Bronchial epithelial cell (primary cell): ENCODE measurements at places on chromosomes 13 and 19.
A peak's percentile ranks its signal among the peaks of the same experiment; 100 is the strongest.

DNA sequence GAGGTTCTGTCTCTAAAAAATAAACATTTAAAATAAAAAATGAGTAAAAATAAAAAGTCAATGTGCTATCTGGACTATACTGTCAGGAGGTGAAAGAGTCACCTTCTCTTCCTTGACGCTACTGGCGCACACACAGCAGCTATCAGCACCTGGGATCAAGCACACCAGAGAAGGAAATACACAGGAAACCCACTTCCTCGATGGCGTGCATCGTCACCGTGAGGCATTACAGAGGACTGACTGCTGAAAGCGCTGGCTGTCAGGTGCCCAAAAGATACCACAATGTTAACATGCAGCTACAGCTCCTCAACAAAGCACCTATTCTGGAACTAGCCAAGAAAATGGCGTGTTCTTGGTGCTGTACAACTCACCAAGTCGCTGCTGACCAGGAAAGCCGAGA lies 6.1 kb downstream of the SLC35E1 start:
- no peak for DNase-seq

DNA sequence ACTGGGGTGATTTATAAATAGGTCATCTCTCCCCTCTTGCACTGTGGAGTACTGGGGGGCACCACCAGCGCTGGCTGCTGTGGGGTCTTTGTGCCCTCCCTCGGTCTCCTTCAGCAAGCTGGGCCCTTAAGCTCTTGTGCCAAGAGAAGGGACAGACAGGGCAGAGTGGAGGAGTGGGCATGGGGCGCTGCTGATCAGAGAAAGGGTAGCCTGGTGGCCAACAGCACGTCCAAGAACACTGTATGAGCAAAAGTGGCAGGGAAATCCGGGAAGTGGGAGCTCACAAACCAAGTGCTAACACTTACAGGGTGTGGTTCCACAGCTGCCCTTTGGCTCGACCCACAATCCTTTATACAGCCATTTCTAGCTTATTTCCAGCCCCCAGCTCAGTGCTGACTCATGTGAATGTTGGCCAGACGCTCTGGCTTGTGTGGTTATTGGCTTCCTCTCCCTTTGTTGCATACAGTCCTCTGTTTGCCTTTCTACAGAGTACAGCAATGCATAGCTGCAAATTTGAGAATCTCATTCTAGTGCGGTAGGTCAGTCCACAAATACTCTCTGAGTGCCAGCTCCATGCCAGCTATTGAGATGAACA lies 298.8 kb downstream of the SHISA2 start:
- peak; percentile 71 for DNase-seq

GRCh38 chr19:53432088-53432661 lies 391 bp downstream of the ZNF761 start:
- DNase-seq = peak; percentile 3

DNA sequence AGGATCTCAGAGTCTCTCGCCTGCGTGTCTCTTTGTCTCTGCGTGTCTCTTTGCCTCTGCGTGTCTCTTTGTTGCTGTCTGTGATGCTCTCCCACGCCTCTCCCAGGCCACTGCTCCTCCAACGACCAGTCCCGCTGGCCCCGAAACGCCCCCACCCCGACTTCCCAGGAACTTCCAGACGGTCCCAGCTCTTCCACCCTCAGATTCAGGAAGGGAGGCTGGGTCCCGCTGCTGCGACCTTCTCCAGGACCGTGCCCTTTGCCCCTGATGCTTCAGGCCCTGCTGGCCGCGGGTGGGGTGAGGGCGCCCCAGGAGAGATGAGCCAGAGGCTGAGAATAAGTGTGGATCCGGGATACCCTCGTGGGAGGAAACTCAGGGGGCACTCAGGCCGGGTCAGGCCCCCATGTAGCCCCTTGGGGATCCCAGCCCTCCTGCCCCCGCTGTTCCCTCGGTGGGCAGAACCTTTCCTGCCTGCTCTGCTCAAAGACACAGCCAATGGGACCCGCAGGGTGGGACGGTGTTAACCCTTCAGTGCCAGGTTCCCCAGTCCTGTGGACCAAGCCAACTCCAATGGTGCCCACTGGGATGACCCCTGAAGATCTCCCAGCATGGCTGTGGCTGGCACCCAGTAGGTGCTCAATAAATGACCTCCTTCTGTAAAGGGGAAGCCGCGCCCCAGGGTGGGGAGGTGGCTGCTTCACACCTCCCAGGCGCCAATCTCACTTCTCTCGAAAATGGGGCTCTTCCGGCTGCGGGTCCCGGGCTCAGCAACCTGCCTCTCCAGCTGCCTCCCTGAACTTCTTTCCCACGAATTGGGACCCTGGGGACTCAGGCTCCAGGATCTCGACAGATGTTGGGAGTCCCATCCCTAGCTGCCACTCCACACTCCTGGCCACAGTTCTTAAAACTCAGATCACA lies 1.5 kb upstream of the S1PR5 start:
- DNase-seq = no peak

- no peak for DNase-seq
Measured at GRCh38 chr19:30743011-30743410, 370.8 kb downstream of the ZNF536 start.

DNA sequence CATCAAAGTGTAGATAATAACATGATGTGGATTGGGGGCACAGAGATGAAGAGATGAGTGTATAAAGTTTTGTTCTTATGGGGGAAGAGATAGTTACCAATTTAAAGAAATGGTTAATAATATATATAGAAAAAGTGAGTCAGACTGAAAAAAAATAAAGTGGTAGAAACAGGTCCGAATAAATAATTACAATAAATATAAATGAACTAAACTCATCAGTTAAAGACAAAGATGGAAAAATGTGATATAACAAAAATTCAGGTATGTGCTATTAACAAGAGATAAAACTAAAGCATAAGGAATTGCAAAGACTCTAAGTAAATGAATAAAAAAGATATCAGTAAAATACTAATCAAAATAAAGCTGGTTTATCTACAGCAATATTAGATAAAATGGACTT lies 61.1 kb upstream of the KPNA3 start:
- no peak for DNase-seq

GRCh38 chr19:48135411-48135810 lies 24.8 kb upstream of the PLA2G4C start:
- no peak for DNase-seq

DNA sequence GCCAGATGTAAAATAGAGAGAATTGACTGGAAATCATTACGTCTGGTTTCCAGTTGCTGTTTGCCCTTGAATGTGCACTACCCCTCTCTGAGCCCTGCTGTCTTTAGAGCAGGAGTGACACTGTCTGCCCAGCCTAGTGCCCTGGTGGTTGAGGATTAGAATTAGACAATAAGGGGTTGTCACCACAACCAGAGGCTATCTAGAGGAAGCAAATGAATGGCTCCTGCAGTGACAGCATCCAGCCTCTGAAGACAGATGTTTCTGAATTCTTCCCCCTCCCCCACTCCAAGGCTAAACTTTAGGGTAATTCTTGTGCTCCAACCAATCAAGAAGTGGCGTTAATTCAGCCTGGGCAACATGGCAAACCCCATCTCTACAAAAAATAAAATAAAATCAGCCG lies 2.0 kb downstream of the RAB8A start:
- DNase-seq = no peak

GRCh38 chr13:43009506-43009905 lies 13.9 kb upstream of the DNAJC15 start:
- DNase-seq = peak; percentile 49

- DNase-seq = peak; percentile 67
Measured at GRCh38 chr13:73428706-73429105, 369.9 kb downstream of the KLF5 start.

DNA sequence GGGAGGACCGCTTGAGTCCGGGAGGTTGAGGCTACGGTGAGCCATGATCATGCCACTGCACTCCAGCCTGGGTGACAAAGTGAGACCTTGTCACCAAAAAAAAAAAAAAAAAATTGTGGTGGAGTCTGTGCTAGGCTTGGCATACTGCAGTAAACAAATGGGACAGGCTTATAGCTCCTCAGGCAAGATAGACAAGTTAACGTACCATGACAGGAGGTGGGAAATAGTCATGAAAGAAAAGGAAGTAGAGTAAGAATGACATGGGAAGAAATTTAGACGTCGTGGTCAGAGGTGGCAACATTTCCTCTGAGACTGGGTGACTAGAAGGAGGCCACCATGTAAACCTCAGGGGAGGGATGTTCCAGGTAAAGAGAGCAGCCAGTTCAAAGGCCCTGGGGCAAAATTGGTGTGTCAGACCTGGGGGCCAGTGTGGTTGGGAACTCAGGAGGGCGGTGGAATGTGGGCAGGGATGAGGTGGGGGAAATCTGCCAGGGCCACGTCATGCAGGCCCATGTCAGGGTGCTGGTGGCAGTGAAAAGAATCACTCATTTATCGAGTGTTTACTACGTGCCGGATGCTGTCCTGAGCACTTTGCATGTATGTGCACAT lies 5.6 kb downstream of the SNRPA start:
- peak; percentile 68 for DNase-seq

GRCh38 chr13:24127116-24127631 lies 33.3 kb upstream of the SPATA13 start:
- peak; percentile 15 for DNase-seq

DNA sequence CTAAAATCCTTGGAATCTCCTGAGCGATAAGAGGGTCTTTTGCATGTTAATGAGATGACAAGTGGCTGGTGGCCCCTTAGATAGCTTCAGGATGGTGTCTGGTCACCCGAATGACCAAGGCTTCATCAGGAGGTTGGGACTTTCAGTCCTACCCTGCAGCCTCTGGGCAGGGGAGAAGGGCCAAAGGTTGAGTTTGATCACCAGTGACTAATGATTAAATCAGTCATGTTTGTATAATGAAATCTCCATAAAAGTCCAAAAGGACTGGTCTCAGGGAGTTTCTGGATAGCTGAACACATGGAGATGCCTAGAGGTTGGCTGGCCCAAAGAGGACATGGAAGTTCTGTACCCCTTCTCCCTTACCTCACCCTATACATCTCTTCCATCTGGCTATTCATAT lies 316.2 kb downstream of the MTUS2 start:
- DNase-seq = no peak

- DNase-seq = no peak
Measured at GRCh38 chr13:28429096-28429495, 65.8 kb downstream of the FLT1 start.

- DNase-seq = no peak
Measured at GRCh38 chr19:19485998-19486290, 29.4 kb downstream of the TSSK6 start.

DNA sequence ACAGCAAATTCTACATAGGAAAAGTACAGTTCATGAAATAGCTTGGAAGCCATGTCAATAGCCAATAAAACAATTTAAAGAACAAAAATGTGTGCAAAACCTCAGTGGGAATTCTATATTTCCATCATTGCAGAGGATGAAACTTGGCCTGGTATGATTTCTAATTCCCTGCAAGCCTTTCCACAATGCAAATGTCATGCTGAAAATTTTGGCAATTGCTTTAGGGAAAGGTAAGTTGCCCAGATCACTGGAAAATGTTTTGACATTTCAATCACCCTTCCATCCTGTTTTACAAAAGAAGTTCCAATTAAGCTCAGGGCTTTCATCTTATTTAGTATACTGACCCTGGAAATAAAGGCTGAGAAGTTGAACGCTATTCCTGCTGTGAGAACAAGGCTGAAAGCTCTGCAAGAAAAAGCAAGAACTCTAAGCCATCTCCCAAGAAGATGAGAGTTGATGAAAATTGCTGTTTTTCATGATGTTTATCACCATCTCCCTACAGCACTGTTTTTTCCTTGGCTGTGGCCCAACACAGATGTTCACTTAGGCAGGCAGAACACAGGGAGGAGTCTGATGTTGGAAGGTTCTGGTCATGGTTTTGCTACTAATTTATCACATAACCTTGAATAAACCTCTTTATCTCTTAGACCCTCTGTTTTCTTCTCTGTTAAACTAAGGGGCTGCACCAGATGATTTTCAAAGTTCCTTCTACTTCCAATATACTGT lies 263.7 kb downstream of the KCTD12 start:
- no peak for DNase-seq

GRCh38 chr13:110105136-110105535 lies 201.8 kb downstream of the COL4A1 start:
- no peak for DNase-seq

DNA sequence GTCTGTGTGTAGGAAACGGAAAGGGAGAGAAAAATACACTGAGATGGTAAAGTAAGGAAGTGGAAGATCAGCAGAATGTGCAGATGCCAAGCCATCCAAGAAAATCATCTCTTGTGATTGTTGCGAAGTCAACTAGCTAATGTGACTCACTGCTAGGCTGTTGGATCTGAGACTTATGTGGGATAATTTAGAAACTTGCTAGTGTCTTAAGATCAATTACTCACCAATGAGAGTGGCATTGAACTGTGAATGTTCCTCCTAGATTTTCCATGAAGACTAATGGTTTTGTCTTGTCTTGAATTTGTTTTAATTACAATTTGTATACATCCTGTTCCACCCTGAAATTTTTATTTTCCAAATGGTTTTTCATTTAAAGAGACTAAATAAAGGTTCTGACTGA lies 771.6 kb downstream of the EFNB2 start:
- DNase-seq = peak; percentile 53

DNA sequence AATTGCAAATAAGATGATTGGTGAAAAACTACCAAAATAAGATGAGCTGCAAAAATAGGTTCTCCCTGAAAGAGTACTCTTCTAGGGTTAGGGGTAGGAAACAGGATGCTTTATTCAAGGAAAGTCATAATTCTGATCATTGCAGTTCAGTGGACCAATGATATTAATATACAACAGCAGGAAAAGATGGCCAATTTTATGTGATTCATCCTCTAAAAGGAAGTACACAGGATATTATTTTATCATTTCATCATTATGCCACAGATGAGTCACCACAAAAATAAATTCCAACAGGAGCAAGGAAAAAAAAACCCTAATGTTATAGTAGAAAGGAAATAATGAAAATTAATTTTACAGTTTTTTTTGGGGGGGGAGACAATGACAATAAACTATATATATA lies 205.0 kb downstream of the NALCN start:
- peak; percentile 81 for DNase-seq

DNA sequence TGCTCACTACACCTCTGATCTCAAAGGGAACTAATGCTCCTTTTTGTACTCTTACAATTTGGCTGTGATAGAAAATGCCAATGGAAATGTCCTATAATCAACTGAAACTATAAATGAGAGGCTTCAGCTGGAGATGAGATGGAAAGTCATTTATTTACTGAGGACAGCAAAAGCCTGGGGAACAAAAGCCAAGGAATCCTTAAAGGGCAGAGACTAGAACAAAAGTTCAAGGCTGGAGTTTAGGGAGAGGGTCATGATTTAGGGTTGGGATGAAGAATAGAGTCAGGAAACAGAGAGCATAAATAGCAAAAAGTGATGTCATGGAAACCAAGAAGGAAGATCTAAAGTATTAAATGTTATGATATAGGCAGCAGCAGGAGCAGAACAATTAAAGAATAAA lies 401.1 kb downstream of the FGF14 start:
- no peak for DNase-seq
